Fibroblast of skin of right biceps (primary cell): ENCODE measurements at places on chromosomes 5 and 9.

DNA sequence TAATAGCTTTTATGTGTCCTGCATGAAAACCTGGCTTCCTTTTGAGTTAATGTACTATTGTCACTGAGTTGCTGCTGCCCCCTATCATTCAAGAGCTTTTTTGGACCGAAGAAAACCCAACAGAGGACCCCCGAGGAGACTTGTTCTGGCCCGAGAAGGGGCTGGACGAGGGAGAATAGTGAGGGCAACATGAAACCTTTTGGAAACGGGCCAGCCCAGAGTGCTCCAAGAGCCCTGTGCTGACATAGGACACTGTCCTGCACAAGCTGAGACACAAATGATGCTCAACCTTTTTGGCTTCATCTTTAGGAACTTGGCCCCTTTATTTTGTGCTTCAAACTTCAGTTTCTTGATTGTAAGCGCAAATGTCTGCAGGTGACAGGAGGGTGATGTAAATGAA, 4.0 kb upstream of the GADD45G start:
- DNase-seq = no peak

DNA sequence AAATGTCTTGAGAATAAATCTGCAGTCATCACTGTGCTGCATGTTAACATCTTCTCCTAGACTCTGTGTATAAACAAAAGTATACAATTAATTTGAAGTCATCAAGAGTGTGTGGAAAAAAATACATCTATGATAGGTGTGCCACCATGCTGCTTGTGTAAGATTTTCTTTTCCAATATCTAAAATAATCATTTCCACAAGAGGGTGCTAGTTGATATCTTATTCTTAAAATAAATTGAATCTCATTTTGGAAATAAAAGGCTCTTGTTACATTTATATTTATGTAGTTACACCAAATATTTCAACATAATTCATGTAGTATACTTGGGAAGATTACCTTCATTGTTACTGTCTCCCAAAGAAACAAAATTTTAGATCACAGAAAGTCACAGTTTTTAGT, 14.1 kb upstream of the MOCS2 start:
- DNase-seq = peak; percentile 30

DNA sequence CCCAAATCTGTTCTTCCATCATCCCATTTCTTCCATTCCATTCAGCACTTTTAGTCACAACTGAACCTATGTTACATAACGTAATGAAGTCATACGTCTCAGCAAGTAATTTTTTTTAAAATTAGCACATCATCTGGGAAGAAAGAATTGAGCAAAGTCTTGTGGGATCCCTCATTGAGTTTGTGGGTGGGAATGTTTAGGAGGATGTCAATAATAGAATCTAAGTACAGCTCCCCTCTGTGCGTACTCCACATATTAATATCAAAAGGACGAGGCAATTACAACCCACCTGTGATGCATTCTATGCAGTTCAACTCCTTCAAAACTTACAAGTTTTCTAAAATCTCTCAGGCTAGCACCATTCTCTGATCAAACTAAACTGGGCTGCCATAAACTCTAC, 526.3 kb downstream of the AGTPBP1 start:
- DNase-seq = no peak

DNA sequence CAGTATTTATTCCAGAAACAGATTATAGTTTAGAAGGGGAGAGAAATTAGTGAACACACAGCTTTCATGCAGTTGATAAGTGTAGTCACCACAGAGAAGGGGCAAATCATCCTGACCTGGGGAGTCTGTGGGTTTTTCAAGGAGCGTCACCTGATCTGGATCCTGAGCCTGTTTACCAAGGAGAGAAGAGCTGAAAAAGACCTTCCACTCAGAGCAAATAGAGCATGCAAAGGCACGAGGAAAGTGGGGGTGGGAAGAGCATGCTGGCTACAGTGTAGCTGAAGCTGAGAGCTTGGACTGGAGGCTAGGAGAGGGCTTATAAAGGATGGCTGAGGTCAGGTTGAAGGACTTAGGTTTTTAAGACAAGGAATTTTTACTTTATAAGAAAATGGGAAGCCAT, 30.4 kb downstream of the ACO1 start:
- DNase-seq = no peak

- no peak for DNase-seq
These were observed 22.2 kb upstream of the MCCC2 start for GRCh38 chr5:71564895-71565294.

DNA sequence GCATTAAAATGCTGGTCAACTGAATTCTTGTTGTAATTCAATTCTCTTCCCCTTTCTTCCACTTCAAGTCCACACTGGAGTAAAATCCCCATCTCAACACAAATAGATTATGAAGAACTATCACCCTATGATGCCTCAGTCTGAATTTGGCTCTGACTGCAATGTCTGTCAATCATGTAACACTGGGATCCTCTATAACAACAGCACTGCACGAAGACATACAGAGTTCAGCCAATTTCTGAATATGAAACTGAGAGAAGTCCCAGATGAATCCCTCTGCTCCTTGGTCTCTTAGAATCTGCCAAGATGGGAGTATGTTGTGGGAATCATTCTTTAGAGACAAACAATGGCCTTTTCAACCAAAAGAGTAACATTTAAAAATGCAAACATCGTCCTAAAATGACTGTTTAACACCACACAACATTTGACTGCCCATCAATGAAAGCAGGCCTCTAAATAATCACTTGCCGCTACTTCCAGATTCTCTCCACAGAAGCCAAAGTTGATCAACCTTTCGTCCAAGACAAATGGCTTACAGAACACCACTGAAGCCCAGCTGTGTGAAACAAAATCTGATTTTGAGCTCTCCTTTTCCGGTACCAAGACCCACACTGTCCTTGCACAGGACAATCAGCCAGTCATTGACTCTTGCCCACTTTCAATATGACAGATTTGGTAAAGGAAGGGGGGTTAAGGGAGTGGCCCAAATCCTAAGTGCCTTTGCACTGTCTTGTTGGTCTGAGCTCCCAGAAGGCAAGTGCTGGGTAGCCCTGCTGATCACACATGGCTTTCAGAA, 258.0 kb downstream of the EBF1 start:
- no peak for DNase-seq

- peak; percentile 22 for DNase-seq
These were observed 307.0 kb downstream of the ARRDC3 start for GRCh38 chr5:91076138-91076537.

GRCh38 chr9:131980267-131981016, 99.2 kb downstream of the MED27 start:
- DNase-seq = no peak

- peak; percentile 46 for DNase-seq
These were observed at the start of gene PCDHGA6 for GRCh38 chr5:141373673-141374317. Gene PCDHGA6, plus strand, starts transcription at chr5:141373891. Its CDS starts 193 bp downstream, at chr5:141374084.

- no peak for DNase-seq
These were observed 2.9 kb upstream of the NDST1 start for GRCh38 chr5:150505041-150505511.

GRCh38 chr5:175629793-175630192, 28.1 kb upstream of the HRH2 start:
- no peak for DNase-seq

DNA sequence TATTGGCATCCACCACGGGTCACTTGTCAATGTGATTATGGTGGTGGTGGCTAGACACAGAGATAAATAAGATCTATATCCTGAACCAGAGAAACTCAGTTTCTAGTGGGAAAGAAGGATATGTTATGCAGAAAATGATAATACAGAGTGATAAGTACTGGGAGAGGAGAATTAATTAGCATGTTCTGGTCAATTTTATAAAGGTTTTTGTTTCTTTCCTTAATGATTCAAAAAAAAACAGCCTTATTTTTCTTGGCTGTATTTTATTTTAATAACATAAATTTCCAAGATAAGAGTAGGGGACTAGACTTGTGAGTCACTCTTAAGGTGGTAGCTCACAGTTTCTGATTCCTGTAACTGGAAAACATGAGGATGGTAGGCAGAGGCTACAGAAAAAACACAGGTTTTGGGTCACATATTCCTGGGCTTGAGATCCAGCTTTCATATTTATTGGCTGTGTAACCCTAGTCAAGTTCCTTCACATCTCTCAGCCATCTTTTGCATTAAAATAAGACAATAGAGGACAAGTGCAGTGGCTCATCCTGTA, 350.3 kb upstream of the RPS23 start:
- DNase-seq = no peak

- DNase-seq = peak; percentile 55
These were observed 57.4 kb upstream of the PRSS3 start for GRCh38 chr9:33737811-33738606.

- no peak for DNase-seq
These were observed 211.5 kb upstream of the GAS1 start for GRCh38 chr9:87158765-87159164.

DNA sequence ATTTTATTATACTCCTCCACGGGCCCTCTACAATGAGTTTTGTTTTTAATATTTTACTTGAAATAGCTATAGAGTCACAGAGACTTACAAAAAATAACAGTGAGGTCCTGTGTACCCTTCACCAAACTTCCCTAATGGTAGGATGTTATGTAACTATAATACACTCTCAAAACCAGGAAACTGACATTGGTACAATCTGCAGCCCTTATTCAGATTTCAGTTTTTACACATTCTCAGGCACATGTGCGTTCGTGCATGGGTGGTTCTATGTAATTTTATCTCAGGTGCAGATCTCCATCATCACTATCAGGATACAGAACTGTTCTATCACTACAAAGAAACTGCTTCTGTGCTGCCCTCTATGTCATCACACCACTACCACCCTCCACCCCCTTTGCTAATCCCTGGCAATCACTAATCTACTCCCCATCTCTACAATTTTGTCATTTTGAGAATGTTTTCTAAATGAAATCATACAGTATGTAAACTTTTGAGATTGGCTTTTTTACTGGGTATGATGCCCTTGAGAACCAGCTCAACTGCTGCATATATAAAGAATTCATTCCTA, 16.4 kb downstream of the RAB14 start:
- no peak for DNase-seq

- DNase-seq = no peak
These were observed 300.0 kb downstream of the PIK3R1 start for GRCh38 chr5:68515514-68515913.

GRCh38 chr9:135051316-135052038, 36.0 kb upstream of the OLFM1 start:
- DNase-seq = no peak

- no peak for DNase-seq
These were observed 100.5 kb downstream of the MAMDC2 start for GRCh38 chr9:70144131-70144503.

DNA sequence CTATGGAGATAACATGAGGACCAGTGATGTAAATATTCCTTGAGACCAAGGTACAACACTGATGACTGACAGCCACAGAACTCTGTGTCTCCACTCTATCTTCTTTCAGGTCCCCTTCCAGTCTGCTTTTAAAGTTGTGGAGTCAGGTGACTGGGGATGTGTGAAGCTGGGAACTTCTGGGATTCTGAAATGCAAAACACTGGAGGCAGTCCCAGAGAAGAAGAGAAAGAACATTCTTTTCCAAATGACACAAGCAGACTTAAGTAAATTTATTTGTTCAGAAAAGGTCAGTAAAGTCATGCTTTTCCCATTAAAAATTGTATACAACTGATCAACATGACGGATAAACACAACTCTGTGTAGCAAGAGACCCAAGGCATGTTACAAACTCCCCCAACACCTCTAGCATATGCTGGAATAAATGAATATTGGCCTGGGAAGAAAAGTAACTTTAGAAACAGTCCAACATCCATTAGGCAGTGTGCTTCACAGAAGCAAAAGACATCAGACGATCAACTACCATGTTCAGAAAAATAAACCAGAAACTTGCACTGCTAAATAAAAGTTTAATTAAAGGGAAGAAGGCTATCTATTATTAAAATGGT, 92.4 kb upstream of the IFNK start:
- DNase-seq = no peak

DNA sequence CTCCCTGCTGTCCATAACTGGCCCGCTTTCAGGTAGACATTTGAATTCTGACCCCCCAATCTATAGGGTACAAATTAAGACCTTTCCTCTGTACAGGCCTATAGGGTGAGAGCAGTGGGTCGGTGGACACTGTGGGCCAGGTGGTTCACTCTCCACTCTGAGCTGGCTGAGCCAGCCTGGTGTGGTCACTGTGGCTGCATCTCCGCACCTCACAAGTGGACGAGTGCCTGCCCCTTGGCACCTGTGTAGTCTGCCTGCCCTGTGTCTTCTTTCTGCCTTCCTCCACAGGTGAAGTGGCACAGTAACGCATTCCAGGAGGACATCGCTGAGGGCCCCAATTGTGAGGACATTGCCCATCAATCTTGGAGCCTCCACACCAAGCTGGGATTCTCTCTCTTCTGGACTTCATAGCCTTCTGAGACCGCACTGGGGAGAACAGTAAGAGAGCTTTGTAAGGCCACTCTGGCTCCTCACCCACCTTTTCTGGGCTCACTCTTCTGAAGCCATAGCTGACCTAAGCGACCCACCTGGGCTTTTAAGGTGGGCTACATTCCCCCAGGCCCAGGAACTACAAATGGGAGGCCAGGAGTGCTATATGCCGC, 33.5 kb upstream of the JADE2 start:
- no peak for DNase-seq

DNA sequence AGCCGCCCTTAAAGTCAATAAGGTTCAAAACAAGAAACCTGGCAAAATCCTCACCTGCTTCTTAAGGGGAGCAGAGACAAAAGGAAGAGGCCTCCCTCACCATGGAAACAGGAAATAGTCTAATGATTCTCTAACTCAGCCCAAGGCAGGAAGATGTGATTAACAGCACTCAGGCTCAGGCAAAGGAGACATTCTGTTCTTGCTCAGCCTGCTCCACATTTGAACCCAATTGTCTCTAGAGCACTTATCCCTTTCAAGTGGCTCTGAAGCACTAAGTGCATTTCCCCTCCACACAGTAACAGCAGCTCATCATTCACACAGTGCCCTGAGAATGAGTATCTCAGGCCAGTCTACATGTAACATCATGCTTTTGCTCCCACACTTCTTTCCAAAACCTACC, 72.3 kb downstream of the NIPSNAP3B start:
- peak; percentile 22 for DNase-seq

- DNase-seq = no peak
These were observed 26.7 kb downstream of the LHX3 start for GRCh38 chr9:136178061-136178772.

GRCh38 chr9:112848316-112849151, 42.1 kb downstream of the SLC46A2 start:
- peak; percentile 8 for DNase-seq

DNA sequence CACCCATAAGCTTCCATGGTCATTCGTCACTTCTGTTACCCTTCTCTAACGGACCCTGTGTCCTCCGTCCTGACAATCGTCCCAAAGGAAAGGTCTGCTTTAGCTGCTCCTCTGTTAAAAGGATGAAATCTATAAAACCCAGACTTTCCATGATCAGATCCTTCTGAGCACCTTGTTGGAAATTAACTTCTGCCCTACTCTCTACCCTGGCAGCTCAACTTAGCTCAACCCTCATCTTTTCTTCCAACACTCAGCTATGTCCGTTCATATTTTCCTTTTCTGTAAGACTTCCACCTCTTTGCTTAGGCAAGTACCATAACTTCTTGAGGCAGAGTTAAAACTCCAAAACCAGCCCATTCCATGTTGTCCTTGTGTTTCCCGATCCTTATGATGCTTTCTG, 205.4 kb downstream of the SPATA31A6 start:
- no peak for DNase-seq

- DNase-seq = no peak
These were observed 3.4 kb downstream of the BTNL9 start for GRCh38 chr5:181043285-181044092.

- DNase-seq = no peak
These were observed 392.5 kb downstream of the KDM4C start for GRCh38 chr9:7150153-7150890.

- DNase-seq = peak; percentile 26
These were observed 24.0 kb downstream of the CHD1 start for GRCh38 chr5:98904780-98905179.
